ENCODE measurements at places on chromosomes 3 and 15.

- DNase-seq = no peak
Observed at GRCh38 chr15:74616366-74616939, 817 bp downstream of the CLK3 start.

- no peak for DNase-seq
Observed at GRCh38 chr15:48330105-48330785, 984 bp upstream of the DUT start.

DNA sequence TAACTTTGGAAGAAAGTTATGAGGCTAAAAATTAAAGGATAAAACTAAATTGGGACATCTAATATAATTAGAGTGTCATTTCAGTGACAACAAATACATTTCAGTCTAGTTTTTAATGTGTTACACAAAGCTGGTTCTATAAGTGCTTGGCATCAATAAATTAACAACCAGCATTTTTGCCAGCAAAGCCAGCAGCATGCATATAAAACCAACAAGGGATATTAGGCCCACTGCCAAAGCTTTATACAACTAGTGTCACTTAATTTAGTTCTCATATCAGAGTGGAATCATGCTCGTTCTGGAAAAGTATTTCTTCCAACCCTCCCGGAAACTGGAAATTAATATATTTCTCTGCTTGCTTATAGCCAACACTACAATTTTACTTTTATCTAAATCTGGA lies 88.8 kb downstream of the THBS1 start:
- no peak for DNase-seq

- no peak for DNase-seq
Observed at GRCh38 chr3:42515391-42515916, 13.0 kb downstream of the VIPR1 start.

GRCh38 chr15:96977886-96978285 lies 647.4 kb downstream of the NR2F2 start:
- no peak for DNase-seq
